ENCODE measurements at places on chromosomes 3 and 15.

- DNase-seq: no peak
Measured at GRCh38 chr3:64067506-64068346, 44.4 kb upstream of the PSMD6 start.

GRCh38 chr3:38255627-38256026 lies 10.0 kb upstream of the SLC22A13 start:
- DNase-seq: no peak

- DNase-seq: no peak
Measured at GRCh38 chr15:98628216-98628615, 20.1 kb upstream of the IGF1R start.

DNA sequence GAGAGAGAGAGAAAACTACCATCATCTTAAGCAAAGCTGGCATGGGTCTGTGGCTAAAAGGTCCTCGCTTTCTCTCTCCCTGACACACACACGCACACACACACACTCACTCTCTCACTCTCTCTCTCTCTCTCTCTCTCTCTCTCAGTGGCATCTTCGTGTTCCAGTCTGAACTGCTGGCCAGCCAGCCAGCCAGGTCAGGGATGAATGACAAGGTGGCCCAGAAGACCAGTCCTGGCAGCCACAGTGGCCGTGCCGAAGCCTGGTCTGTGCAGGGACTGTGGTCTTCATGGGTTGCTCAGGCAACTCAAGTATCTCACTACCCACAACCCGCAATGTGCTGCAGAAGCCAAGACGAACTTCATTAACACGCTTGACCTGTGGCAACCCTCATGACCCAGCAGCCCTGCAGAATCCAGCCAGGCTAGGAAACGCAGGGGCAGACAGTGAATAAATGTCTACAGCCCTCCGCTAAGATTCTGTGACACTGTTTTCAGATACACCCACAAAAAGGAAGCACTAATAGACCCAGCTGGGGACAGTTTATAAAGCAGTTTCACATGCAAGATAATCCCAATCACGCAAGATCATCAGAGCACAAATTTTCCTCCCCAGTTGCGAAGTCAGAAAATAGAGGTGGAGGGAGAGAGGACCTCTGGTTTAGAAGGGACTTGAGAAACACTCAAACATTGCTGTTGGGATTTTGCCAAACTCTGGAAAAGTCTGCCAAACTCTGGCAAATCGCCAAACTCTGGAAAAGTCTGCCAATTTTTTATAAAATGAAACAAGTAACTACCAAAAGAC lies 66.4 kb downstream of the XXYLT1 start:
- no peak for DNase-seq

GRCh38 chr3:38578551-38578950 lies 70.9 kb downstream of the SCN5A start:
- no peak for DNase-seq

GRCh38 chr15:63050731-63051155 lies 8.2 kb downstream of the TPM1 start:
- no peak for DNase-seq

All from stimulated activated CD4-positive, alpha-beta T cell treated with anti-CD3 and anti-CD28 coated beads, TNF-alpha, amount 100 ng/mL, for 1 hour (primary cell).